ENCODE measurements at places on chromosomes 16 and 17. TPM values are rescaled to one million over a fixed set of nuclear protein-coding genes. Genes with fewer than 3 reads are reported as not detected.

Gene DHRS7C
- not detected for total RNA-seq

Gene SLC52A1
- 0.32 TPM for total RNA-seq

Gene TBX2
- total RNA-seq, result 1.4 TPM

Gene OR3A1
- not detected for total RNA-seq

Gene KLHL10
- total RNA-seq, result not detected

Gene STX1B
- total RNA-seq, result 0.37 TPM

Gene TNP2
- total RNA-seq, result not detected

Gene GUCY2D
- not detected for total RNA-seq

Gene SAMD14
- total RNA-seq, result 0.49 TPM

Gene SLC5A2
- not detected for total RNA-seq

Gene DBNDD1
- total RNA-seq, result 10.9 TPM

Gene CNGB1
- total RNA-seq, result not detected

Gene MSI2
- total RNA-seq, result 16.1 TPM

Gene PRR15L
- not detected for total RNA-seq

Gene CCL23
- not detected for total RNA-seq

Gene MRTFB
- 15.0 TPM for total RNA-seq

Gene PLA2G10
- total RNA-seq, result not detected

Gene ABI3
- total RNA-seq, result 0.12 TPM

Gene HOXB4
- 0.20 TPM for total RNA-seq

Gene PLCG2
- total RNA-seq, result 3.2 TPM

Gene MYH13
- not detected for total RNA-seq

Gene CCDC78
- 0.25 TPM for total RNA-seq

Gene RPRML
- total RNA-seq, result not detected

Gene NKD1
- 1.0 TPM for total RNA-seq

Gene ATP2C2
- not detected for total RNA-seq

Gene RANGRF
- total RNA-seq, result 5.6 TPM

Gene CD79B
- 0.27 TPM for total RNA-seq

Gene FBXW10
- total RNA-seq, result not detected

Gene FAM234A
- total RNA-seq, result 166 TPM

Gene RFWD3
- 63.2 TPM for total RNA-seq

Gene KRTAP9-4
- total RNA-seq, result not detected

Gene SSTR5
- total RNA-seq, result not detected

Gene ITGA2B
- total RNA-seq, result 0.25 TPM

Gene PIRT
- total RNA-seq, result not detected

Gene NPIPA2
- total RNA-seq, result 0.34 TPM

Gene GPR142
- not detected for total RNA-seq

Gene CACNB1
- total RNA-seq, result 1.2 TPM

Gene RBFOX1
- total RNA-seq, result 0.07 TPM

Gene HIRIP3
- total RNA-seq, result 17.1 TPM

Gene KRTAP1-5
- 5.7 TPM for total RNA-seq

Gene WSCD1
- not detected for total RNA-seq

Gene TMEM235
- total RNA-seq, result not detected

Gene NPB
- 0.59 TPM for total RNA-seq

Gene ICAM2
- total RNA-seq, result 0.84 TPM

Gene ZNF785
- total RNA-seq, result 6.3 TPM

Gene TEX19
- total RNA-seq, result not detected

Data from M059J (cell line).